ENCODE measurements at places on chromosomes 4 and X.

- DNase-seq: no peak
These were observed 4.4 kb downstream of the APBB2 start for GRCh38 chr4:41209901-41210300.

DNA sequence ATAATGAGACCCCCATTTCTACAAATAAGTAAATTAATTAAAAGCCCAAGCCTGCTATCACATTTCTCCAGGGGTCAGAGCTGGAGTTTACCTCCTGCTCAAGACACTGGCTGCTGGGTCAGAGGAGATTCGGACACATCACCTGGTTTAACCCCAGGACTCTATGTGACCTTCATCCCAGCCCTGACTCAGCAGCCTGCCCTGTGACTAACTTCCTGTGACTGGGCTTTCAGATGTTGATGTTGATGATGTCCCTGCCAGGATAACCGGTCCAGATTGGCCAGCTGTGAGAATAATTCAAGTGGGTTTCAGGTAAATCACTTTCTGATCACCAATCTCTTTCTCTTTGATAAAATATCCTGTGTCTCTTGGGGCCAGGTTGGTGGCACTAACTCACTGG, 102.4 kb upstream of the MAML3 start:
- no peak for DNase-seq

DNA sequence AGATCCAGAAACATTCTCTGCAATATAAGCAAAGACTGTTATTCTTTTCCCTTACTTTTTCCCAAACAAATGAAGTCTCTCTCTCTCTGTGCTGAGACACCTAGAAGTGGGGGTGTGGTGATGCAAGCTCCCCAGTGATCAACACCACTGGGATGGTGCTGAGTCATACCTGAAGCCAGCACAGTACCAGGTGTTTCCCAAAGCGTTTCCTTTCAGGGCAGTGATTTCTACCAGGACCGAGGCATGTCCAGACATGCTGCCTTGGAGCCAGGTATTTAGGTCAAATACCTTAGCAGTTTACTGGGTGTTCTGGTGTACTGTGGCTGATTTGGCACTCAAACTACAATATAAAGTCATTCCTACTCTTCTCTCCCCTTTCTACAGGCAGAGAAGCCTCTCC, 726.5 kb downstream of the FAM133A start:
- DNase-seq: no peak

GRCh38 chr4:146943691-146944375, 1.8 kb downstream of the TTC29 start:
- DNase-seq: no peak

- no peak for DNase-seq
These were observed 18.0 kb downstream of the LYAR start for GRCh38 chr4:4271912-4272311.

- no peak for DNase-seq
These were observed 145.7 kb upstream of the ESX1 start for GRCh38 chrX:104400387-104400786.

- no peak for DNase-seq
These were observed 101.8 kb downstream of the ANXA5 start for GRCh38 chr4:121594796-121595526.

DNA sequence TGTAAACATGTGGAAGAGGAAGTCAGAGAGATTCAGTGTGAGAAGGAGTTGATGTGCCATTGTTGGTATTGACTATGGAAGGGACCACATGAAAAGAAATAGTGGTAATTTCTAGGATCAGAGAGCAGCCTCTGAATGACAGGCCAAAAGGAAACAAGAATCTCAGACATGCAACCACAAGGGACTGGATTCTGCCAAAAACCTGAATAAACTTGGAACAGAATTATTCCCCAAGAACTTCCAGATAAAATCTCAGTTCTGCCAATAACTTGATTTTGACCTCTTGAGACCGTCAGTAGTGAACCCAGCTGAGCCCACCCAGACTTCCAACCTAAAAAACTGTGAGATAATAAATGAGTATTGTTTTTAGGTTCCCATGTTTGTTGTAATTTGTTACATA, 653.6 kb upstream of the NR3C2 start:
- no peak for DNase-seq

DNA sequence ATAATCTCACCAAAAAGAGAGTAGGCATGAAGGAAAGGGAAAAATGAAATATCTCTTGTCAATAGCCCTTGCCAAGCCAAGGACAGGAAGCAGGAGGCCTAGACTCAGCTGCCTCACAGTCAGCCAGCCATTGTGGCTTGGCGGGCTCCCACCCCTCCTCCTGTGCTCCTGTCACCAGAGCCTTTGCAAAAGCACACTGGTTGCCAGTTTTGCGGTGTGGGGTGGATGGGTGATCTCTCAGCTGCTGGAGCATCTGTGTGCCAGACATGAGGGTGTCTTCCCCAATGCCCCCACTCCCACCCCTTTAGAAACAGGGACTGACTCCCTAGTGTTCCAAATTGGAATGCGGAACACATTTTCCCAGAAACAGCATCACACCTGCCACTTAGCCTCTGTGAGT, 26.1 kb downstream of the ARHGEF6 start:
- no peak for DNase-seq

- DNase-seq: no peak
These were observed 11.2 kb downstream of the IRAK1 start for GRCh38 chrX:154008521-154008920.

GRCh38 chr4:181807771-181808170, 435.4 kb upstream of the TENM3 start:
- DNase-seq: no peak

- DNase-seq: no peak
These were observed 38.3 kb upstream of the NDP start for GRCh38 chrX:44011506-44011905.
